ENCODE measurements at places on chromosomes 2 and 18.

- DNase-seq: no peak
These were observed 7.1 kb upstream of the NPPC start for GRCh38 chr2:231932985-231933915.

DNA sequence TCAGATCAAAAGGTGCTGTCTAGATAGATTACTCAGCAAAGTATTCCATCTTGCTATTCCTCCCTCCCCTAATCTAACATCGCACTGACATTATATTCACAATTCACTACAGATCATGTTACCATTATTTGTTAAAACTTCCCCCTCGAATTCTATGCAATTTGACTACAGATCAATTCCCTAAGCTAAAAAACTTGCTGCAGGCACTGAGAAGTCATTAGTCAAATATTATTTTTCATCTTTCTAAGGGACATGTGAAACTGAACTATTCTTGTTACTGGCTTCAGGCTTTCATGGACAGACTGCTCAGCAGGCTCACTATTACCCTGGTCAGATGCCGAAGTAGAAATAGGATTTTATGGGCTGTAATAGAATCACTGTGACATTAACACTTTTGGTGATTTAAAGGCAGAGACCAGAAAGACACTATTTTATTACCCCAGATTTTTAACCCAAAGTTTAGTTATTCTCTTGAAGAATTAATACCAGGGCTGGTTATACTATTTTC lies 15.1 kb downstream of the MYL1 start:
- no peak for DNase-seq

- DNase-seq: no peak
These were observed 13.2 kb upstream of the OR6B3 start for GRCh38 chr2:240066489-240066888.

DNA sequence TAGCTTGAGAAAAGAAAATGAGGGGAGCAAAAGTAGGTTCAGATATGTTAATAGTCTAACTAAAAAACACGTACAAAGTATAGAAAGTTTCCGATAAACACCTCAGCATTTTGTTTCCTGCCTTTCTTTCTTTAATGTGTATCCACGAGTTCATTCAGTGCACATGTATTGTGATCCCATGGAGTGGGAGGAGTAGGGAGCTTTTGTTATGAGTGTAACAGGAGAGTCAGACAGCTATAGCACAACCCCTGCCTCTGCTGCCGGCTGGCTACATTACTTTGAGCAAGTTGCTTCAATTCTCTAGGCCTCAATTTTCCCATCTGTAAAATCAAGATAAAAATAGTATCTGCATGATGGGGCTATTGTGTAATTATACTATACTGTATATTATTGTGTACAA lies 249.2 kb upstream of the FIGN start:
- DNase-seq: no peak

GRCh38 chr18:57027190-57027708 lies 119.6 kb upstream of the BOD1L2 start:
- DNase-seq: no peak

- no peak for DNase-seq
These were observed 14.8 kb upstream of the PARD3B start for GRCh38 chr2:204530464-204530805.

DNA sequence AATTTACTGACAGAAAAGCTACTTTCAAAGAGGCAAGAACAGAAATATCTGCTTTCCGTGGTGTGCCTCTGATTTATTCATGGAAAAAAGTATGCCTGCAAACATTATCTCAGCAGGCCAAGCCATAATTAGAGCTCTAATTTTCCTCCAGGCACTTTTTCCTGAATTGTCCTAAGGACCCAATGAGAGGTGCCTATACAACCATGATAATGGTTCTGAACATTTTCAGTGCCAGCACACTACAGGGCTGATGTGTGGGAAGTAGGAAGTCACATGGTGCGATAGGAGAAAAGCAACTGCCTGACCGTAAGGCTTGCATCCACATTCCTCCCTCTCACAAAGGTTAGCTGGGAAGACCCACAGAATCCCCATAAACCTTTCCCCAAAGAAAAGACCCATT lies 45.9 kb upstream of the EGR4 start:
- DNase-seq: no peak

DNA sequence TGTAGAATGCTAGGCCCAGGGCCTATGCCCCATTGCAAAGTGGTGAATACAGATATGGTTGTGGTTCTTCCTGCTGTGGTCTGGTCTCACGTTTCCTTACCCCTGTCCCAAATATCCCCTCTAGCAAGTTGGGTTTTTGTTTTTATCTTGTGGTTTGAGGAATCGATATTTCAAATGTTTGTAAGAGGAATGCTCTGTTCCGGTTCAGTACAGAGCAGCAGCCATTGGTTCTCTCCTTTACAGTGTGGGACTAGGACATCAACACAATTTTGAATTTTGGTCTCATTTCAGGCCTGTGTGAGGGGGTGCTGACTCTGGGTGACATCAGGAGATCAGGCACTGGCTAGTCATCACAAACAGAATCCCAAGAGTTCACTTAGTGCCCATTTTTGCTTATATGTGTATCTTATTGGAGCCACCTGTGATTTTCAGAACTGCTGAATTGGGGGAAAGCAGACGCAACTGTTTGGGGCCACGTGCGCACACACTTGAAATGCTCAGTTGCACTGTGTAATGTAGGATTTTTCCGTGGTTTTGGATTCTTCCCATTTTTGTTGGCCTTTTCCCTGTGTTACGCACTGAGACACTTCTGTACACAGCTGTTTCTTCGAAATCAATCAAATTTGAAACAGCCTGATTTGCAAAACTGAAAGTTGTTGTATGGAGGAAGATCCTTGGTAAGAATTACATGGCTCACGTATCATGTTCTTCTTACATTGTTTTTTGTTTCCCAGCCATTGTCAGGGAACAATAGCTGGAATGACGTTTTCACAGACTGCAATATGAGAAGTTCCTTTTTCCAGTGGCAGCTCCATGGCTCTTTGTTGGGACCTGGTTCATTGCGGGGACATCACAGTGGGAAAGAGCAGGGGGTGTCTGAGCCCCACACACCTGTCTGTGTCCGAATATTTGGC lies 8.6 kb downstream of the SH3BP4 start:
- no peak for DNase-seq

GRCh38 chr2:43343573-43344304 lies 117.3 kb upstream of the ZFP36L2 start:
- peak; percentile 65 for DNase-seq

DNA sequence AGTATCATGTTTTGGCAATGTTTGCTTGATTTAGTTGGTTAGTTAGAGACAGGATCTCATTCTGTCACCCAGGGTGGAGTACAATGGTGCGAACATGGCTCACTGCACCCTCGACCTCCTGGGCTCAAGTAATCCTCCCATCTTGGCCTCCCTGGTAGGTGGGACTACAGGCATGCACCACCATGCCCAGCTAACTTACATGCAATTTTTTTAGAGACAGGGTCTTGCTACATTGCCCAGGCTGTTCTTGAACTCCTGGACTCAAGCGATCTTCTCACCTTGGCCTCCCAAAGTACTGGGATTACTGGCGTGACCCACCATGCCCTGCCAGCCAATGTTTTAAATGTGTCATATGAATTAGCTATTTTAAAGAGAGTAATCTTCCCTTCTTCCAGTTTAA lies 16.3 kb upstream of the CDKL4 start:
- no peak for DNase-seq

- DNase-seq: no peak
These were observed 116.1 kb upstream of the LRRTM1 start for GRCh38 chr2:80420530-80421208.

DNA sequence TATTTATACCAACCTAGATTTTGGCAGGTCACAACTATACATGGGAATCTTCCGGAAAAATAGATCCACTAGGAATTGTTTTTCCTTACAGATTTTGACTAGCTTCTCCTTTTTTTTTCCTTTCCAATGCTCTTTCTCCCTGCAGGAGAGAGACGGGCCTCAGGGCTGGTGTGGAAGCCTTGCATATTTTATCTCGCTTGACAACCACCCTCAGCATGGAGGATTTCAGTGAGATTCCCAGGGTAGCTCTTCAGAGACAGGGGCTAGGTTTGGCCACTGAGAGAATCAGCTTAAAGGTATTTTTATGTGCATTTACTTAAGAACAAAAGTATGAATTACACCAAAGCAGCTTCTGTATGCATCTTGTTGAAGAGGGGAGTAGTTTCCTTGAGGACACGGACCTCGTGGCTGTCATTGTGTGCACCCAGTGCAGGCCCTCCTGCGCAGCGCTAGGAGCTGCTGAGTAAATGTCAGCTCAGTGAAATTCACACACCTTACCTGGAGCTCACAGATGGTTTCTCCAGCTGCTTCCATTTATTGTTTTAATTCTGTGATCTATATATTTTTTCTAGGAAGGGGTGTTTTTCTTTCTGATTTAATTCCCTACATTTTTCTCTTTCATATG lies 54.4 kb downstream of the TRAPPC12 start:
- DNase-seq: no peak

DNA sequence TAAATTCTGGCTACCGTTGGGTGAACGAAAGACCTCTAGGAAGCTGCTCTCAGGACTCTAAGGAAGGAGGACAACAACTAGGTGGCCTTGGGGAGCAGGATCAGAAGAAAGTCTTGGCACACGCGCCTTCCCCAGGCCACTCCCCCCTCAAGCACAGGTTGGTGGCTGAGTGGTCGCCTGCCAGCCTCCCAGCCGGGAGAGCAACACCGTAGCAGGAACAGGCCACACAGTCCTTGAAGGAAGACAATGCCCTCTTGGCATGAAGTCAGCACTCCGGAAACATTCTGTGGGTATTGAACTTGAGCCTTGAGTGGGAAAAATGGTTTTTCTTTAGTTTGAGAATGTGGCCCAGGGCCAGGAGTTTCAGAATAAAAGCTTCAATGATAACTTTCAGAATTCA lies 87.4 kb upstream of the AGAP1 start:
- DNase-seq: no peak

- DNase-seq: no peak
These were observed 36.0 kb upstream of the TTC27 start for GRCh38 chr2:32591669-32592463.

- DNase-seq: no peak
These were observed 863.7 kb downstream of the MBD2 start for GRCh38 chr18:53360501-53361443.

DNA sequence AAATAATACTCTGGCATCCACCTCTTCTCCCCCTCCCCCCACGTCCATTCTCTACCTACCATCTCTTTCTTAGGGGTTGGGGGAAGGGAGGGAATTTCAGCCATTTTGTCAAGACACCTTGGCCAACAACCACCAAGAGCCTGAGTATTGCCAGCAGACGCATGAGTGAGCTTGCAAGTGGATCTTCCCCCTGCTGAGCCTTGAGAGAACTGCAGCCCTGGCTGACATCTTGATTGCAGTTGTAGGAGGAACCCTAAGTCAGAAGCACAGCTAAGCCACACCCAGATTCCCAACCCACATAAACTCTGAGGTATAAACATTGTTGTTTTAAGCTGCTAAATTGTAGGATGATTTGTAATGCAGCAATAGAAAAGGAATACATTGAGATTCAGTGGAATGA lies 165.6 kb downstream of the TMEFF2 start:
- DNase-seq: no peak

- DNase-seq: no peak
These were observed 128.0 kb downstream of the ARL4C start for GRCh38 chr2:234368861-234369261.

- no peak for DNase-seq
These were observed 1232.3 kb upstream of the ZEB2 start for GRCh38 chr2:145752091-145752806.

DNA sequence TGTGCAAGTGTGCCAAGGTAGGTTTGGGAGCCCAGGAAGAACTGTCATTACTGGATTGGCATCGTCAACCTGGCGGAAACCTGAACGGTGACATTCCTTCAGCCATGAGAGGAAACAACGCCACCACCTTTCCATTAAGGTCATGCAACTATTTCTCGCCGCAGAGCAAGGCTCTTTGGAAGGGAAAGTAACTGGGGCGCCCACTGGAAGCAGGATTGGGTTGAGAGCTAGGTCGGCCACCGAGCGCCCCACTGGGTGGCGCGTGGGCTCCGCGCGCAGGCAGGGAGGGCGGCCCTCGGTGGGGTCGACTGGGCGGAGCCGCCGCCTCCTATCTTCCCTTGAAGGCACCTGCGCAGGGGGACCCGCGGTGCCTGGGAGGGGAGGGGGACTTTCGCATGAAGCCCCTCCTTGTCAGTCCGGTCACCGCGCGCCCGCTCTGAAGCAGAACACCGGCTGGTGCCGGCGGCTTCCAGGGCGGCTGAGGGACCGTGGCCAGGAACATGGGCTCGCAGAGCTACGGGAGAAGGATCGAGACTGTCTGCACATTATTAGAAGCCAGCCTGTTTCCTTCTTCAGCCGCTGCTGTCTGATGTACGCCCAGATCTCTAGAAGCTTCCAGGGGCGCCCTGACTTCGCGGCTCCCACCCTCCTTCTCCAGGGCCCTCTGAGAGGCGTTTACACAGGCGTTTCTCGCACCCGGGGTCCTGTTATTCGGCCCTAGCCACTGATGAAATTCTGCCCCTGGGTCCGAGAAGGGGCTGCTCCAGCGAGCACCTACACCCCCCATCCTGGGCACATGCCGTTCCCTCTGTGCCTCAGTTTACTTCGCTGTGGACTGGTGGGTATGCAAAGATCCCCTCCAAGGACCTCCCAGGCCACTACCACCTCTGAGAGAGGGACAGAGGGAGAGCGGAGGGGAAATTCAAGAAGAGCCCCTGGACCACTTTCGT lies 27.3 kb upstream of the MAL start:
- DNase-seq: no peak

DNA sequence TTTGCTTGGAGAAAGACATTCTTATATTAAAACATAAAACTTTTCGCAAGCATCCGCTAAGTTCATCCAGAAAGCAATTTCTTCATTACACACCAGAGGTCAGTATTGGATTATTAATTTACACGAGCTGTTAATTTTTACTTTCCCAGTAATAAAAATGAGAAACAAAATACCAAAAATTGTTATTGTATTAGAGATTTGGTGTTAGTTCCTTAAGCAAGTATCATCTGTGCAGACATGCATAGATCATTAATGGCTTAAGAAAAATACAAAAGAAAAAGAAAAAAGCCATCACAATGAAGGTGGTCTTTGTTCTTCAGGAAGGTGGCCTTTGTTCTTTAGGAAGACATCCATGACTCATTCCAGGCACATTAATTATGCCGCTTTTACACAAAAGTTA lies 53.6 kb upstream of the HNMT start:
- no peak for DNase-seq

- DNase-seq: no peak
These were observed 122.2 kb upstream of the SMAD7 start for GRCh38 chr18:49072940-49073339.

- no peak for DNase-seq
These were observed 29.9 kb upstream of the NT5DC4 start for GRCh38 chr2:112690853-112691401.

DNA sequence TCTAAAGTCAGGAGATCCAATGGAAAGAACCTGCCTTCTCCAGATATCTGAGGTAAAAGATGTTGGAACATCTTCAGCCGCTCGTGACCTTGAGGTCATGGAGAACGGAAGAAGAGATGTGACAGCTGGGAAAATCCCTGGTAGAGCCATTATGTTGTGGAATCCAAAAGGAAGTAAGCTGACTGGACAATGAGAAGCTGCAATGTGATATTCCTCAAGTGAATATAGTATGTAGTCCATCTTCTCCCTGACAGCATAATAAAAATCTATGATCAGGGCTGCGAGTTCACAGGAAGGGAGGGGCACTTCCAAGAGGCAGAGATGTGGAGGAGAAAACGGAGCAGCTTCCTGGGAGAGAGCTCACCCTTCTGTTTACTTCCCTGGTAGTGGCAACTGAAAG lies 201.0 kb upstream of the SP5 start:
- DNase-seq: no peak
